Esophagus mucosa (tissue), 1 donor: ENCODE measurements at places on chromosomes 5 and 9. TPM values are rescaled to one million over a fixed set of nuclear protein-coding genes. Genes with fewer than 3 reads are reported as not detected.

The FRMD3 gene
- 0.60 TPM for total RNA-seq

The RLN1 gene
- total RNA-seq = not detected

The GTF3C4 gene
- total RNA-seq = 12.8 TPM

The IFNA16 gene
- total RNA-seq = not detected

The SPOCK1 gene
- 0.48 TPM for total RNA-seq
